ENCODE measurements at places on chromosomes 6 and 20.

DNA sequence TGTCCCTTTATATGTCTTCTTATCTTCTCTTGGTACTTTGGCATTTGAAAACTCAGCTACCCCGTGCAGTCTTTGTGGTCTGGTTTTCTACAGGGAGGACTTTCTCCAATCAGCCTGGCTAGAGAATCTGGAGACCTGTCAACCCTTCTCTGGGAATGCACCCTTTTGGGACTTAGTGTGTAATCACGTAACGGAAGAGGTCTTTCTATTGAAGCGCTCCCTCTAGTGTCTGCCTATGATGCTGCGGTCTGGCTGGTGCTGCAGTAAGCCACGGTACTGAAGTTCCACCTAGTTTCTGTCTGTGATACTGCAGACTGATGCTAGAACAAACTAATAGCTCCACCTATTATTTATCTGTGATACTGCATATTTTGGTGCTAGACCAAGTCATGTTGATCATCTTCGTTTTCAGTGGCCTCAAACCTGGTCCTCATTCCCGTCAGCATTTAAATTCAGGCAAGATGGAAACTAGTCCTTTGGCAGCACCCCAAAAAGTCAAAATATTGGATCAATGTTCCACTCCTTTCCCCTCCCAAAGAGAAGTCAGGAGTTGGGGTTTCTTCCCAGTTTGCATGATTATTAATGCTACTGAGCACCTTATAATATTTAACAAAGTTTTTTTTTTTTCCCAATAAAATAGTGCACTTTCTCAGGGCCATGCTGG lies 12.5 kb upstream of the SIRPB2 start:
- peak; percentile 61 for DNase-seq

GRCh38 chr6:170268216-170269129 lies 22.4 kb downstream of the DLL1 start:
- DNase-seq: no peak

DNA sequence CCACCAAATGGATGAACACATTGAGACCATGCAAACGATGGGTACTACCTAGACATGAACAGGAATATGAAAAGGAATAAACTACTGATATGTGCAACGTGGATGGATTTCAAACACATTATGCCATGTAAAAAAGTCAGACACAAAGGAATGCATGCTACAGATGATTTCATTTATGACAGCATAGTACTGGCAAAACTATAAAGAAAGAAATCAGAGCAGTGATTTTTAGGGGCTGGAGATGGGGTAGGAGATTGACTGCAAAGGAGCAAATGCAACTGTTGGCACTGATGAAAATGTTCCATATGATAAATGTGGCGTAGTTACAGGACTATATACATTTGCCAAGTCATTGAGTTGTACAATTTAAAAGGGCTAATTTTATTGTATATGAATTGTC lies 13.4 kb upstream of the COL12A1 start:
- no peak for DNase-seq

- no peak for DNase-seq
These were observed 459.5 kb downstream of the EPM2A start for GRCh38 chr6:145275787-145276186.

- DNase-seq: peak; percentile 95
These were observed 47.1 kb upstream of the ENTPD6 start for GRCh38 chr20:25148181-25148981.

DNA sequence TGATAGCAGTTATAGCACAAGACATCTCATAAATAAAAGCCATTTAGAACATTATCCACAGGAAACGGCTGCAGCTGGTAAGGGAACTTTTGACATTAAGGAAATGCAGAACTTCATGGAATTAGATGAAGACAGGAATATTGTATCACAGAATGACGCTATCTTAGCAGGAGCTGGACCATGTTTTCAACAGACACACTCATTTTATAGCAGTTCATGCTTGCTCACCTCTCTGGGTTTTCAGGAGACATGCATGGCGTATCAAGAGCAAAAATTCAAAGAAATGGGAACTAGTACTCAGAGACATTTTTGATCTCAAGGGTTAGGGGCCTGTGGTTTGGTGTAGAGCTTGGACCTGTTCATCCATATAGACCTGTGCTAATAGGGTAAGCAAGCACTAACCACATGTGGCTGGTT lies 125.0 kb downstream of the FYN start:
- DNase-seq: no peak

GRCh38 chr20:50191065-50191543 lies 474 bp downstream of the CEBPB start:
- no peak for DNase-seq

DNA sequence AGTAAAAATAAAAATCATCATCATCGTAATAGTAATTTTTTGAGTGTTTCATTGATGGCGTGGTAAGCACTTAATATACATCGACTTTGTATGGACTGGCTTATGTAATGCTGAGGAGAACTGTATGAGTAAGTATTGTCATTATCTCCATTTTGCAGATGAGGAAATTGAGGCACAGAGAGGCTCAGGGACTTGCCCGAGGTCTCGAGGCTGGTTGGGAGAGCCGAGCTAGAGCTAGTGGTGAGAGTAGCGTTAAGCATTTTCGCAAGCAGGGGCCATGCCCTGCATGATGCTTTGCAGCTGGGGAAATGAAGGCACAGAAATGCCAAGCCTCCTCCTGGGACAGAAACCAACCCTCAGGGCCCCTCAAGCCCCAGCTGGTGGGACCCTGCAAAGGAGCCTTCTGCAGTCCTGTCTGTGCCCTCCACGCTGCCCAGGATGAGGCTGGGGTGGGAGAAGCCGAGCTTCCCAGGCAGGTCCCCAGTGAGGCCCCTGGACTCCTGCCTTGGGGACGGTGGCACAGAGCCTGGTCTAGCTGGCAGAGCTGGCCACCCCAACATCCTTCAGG lies 31.1 kb upstream of the STX16 start:
- no peak for DNase-seq

All from posterior cingulate gyrus (tissue), 11 donors.